ENCODE measurements at places on chromosomes 7 and 10. TPM values are rescaled to one million over a fixed set of nuclear protein-coding genes. Genes with fewer than 3 reads are reported as not detected.

Gene SMARCD3
- 4.2 TPM for polyA plus RNA-seq

Gene NAT16
- 0.23 TPM for polyA plus RNA-seq

Gene CYP3A5
- polyA plus RNA-seq = 36.1 TPM

Gene ARHGEF35
- polyA plus RNA-seq = 36.0 TPM

Gene PTPRZ1
- 1.6 TPM for polyA plus RNA-seq

Gene CD36
- 30.0 TPM for polyA plus RNA-seq

Gene SDK1
- polyA plus RNA-seq = 2.2 TPM

Gene CALML5
- not detected for polyA plus RNA-seq

Gene EPHB6
- 1.2 TPM for polyA plus RNA-seq

Gene SH2D4B
- 0.06 TPM for polyA plus RNA-seq

Gene MUC3A
- 60.4 TPM for polyA plus RNA-seq

Gene ANKRD30A
- polyA plus RNA-seq = not detected

Gene DENND2A
- polyA plus RNA-seq = 22.2 TPM

Gene MRLN
- not detected for polyA plus RNA-seq

Measured in sigmoid colon (tissue), 7 donors.